ENCODE measurements at places on chromosomes 13 and 19.
A peak's percentile ranks its signal among the peaks of the same experiment; 100 is the strongest.

DNA sequence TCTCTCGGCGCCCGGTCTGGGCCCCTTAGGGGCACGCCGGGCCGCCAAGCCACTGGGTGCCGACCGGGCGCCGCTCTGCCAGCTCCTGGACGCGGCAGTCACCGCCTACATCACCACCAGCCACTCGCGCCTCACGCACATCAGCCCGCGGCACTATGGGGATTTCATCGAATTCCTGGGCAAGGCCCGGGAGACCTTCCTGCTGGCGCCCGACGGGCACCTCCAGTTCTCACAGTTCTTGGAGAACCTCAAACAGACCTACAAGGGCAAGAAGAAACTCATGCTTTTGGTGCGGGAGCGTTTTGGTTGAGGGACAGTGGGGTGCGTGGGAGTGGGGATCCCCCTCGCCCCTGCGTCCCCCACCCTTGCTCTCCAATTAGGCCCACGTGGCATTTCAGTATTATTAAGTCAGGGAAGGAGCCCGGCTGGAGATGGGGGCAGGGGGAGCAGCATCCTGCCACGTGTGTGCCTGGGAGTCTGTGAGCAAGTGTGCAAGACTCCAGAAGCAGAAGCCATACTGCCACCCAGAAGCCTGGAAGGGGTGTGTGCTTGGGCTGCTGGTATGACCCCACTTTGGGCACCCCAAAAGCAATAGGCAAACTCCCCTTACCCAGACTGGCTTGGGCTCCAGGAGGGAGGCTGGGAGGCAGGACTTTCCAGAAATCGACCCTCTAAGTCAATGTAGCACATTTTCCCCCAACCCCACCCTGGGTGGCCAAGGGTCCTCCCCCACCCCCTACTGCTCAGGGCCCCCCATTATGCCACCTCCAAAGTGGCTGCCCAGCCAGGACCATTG is 35.7 kb downstream of the ZSWIM4 start:
- DNase-seq, result no peak

GRCh38 chr19:2016041-2016807 is 710 bp upstream of the BTBD2 start:
- DNase-seq, result peak; percentile 79

GRCh38 chr19:13622766-13623715 is 116.8 kb upstream of the CACNA1A start:
- no peak for DNase-seq

DNA sequence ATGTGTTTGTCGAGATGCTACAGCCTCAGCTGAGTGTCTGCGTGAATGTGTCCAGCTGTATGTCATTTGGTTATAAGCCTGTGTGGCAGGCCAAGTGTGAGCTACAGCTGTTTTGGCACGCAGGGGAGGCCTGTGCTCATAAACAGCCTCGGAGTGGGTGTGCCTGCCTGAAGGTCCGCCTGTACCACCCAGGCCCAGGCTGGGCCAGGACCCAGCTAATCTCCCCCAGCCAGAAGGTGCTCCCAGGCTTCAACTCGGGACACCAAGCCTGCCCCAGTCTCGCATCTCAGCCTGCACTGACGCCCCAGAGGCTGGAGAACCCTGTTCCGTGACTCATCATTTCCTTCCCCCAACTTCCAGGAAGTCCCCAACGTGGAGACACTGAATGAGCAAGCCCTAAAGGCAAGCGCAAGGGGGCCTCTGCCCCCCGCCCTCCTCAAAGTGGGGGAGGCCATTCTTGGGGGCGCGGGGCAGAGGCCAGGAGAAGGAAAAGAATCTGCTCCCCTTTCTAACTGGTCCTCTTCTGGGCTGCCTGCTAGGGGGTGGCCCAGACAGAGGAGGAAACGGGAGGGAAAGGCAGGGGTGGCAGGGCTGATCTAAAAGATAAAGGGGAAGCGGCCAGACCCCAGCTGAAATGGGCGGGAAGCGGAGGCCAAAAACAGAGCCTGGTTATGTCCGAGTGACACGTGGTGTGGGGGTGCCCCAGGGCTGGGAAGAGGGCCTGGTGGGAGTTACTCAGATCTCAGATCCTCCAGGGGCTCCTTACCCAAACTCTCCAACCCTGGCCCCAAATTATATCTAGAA is 2.0 kb downstream of the SLC1A5 start:
- DNase-seq, result peak; percentile 19

- no peak for DNase-seq
Measured at GRCh38 chr13:65727070-65727469, 1503.1 kb downstream of the PCDH9 start.

GRCh38 chr13:105920370-105920769 is 615.1 kb downstream of the EFNB2 start:
- DNase-seq, result no peak

- DNase-seq, result no peak
Measured at GRCh38 chr19:11463391-11463790, 17.5 kb downstream of the ELAVL3 start.

- DNase-seq, result no peak
Measured at GRCh38 chr19:45501730-45502014, 3.4 kb downstream of the PPM1N start.

GRCh38 chr19:41425174-41426115 is 1.7 kb downstream of the B3GNT8 start:
- DNase-seq, result no peak

GRCh38 chr13:102191951-102192502 is 209.8 kb downstream of the FGF14 start:
- no peak for DNase-seq

GRCh38 chr19:40294560-40294959 is 9.4 kb upstream of the AKT2 start:
- no peak for DNase-seq

- no peak for DNase-seq
Measured at GRCh38 chr13:111117289-111117688, 2.2 kb downstream of the ARHGEF7 start.

- DNase-seq, result no peak
Measured at GRCh38 chr19:34366738-34367623, 2.0 kb downstream of the GPI start.

DNA sequence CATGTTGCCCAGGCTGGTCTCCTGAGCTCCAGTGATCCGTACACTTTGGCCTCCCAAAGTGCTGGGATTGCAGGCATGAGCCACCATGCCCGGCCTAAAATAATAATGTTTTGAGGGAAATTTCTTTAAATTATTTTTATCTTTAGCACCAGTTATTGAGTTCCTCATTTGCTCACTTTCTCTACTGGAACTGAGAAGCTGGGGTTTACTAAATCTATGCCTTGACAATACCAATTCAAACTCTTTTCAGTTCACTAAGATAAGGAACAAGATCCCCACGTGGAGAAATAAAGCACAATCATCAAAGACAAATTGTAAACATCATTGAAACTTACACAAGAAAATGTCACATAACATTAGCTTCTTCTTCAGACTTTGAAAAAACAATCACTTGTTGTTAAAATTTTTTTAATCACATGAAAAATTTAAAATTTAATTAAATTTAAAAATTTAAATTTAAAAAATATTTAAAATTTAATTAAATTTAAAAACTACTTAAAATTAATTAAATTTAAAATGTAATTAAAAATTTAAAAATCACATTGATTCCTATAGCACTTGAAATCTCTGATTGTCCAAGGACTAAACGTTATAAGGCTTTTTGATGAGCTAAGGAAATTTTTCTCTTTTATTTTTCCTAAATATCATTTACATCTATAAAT is 25.2 kb upstream of the XPO4 start:
- DNase-seq, result no peak

- DNase-seq, result no peak
Measured at GRCh38 chr19:10878253-10878652, 6.9 kb downstream of the CARM1 start.

GRCh38 chr19:55579766-55580621 is 654 bp downstream of the ZNF579 start:
- DNase-seq, result peak; percentile 9

DNA sequence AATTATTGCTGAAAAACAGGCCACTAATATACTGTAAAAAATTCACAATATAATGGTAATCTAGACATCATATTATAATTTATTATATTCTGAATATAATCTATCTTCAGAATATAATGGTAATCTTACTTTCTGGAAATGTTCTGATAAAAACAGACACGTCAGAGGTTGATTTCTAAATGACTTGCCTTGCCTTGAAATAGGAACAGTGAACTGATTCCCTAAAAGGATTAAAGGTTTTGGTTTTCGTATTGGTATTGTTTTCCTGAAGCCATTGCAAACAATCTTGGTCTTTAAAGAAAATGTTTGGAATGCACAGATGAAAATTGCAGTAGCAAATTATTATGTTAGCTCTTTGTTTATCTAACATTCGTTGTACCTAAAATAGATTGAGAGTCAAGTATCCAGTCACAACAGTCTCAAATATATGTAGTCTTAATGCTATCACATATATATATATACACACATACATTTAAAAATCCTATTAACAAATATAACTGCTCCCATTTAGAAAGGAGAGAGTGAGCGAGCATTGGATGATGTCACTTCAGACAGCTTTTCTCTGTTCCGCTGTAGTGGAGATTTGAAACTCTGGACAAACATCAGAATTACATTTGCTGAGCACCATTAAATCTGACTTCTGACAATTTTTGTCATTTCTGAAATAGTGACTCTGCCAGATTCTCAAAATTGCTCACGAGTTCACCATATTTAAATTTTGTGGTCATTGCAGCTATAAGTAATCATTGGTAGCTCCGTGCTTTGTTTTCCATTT is 1.7 kb downstream of the ITM2B start:
- DNase-seq, result no peak

- DNase-seq, result no peak
Measured at GRCh38 chr13:20616059-20616797, 49.3 kb downstream of the IFT88 start.

GRCh38 chr13:71867131-71867814 is at the start of gene DACH1:
TSS of gene DACH1 (minus strand) at chr13:71867204.
- DNase-seq, result peak; percentile 94

DNA sequence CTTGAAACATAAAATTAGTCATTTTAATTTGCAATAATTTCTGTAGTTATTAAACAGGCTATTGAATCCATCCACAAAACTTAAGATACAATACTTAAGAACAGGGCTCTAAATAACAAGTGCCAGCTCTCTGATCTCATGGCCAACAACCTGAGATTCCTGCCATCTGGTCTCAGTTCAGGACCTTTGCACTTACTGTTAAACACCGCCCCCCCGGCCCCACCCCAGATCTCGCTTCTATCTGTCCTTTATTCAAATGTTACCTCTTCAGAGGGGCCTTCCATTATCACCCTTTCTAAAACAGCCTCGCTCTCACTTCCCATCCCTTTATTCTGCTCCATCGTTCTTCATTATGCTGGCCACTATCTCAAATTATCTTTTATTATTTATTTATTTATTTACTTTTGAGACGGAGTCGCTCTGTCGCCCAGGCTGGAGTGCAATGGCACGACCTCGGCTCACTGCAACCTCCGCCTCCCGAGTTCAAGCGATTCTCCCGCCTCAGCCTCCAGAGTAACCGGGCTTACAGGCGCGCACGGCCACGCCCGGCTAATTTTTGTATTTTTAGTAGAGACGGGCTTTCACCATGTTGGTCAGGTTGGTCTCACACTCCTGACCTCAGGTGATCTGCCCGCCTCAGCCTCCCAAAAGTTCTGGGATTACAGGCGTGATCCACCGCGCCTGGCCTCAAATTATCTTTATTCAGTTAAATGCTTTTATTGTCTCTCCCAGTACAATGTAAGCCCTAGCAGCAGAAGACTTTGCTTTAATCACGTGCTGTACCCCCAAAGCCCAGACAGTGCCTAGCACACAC is 838 bp upstream of the SNRNP70 start:
- DNase-seq, result no peak

DNA sequence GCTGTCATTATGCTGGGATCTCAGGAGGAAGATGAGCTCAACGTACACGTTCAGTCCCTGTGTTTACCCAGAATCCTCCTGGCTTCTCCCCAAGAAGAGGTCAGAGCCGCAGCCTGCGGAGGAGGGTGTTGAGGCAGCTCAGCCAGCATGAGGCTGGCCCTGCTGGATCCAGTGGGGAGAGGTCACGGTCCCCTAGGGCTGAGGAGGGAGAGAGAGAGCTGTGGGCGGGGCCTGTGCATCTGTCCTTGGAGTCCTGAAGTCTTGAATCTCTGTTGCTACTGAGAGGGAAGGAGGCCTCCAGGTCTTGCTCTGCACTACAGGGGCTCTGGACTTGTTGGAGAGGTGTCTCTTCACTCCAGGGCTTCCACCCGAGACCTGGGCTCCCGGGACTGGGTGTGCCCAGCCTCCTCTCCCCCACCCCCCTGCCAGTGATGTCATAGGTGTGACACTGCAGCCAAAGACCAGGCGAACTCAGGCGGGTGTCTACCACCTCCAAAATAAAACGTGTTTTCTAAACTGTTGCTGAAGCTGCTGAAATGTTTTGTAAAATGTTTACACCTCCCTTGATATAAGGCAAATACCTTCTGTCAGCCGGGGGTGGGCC is 77.9 kb upstream of the KCTD15 start:
- no peak for DNase-seq

DNA sequence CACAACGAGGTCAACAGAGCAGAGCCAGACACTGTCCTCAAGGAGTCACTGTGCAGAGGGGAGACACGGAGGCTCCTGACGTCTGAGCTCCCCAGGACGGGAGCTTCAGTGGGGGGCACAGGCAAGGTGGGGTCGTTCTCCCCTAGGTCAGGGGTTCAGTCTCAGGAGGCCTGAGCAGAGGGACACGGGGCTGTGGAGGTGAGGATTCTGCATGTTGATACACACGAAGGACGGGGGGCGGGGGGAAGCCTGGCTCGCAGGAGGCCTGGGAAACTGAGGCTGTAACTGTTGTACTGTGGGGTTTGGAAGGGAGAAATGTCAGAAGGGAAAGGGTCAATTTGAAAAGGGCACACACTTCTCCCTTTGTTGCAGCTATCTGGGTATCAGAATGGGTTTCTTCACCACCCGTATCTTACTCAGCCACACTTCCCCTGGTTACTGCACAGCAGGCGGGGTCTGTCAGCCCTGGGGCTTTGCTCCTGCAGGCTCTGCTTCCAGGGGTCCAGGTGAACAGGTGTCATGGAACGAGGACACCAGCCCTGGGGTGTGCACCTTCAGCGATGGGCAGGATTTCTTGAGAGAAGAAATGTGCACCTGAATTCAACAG is 748 bp upstream of the SIGLEC8 start:
- no peak for DNase-seq

GRCh38 chr13:20518660-20519100 is 7.0 kb downstream of the CRYL1 start:
- no peak for DNase-seq

DNA sequence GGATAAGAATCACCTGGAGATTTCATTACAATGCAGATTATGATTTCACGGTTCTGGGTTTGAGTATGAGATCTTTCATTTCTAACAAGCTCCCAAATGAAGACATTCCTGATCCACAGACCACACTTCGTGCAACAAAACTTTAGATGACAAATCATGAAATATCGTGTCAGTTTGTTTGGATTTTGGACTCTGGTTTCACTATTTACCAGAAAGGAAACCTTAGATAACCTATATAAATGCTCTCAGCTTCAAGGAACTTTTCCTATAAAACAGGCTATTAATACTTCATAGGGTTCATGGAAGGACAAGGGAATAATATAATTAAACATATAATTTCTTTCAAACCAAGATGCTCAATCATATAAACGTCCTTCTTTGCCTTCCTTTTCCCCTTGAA is 930.5 kb upstream of the SLC10A2 start:
- no peak for DNase-seq

DNA sequence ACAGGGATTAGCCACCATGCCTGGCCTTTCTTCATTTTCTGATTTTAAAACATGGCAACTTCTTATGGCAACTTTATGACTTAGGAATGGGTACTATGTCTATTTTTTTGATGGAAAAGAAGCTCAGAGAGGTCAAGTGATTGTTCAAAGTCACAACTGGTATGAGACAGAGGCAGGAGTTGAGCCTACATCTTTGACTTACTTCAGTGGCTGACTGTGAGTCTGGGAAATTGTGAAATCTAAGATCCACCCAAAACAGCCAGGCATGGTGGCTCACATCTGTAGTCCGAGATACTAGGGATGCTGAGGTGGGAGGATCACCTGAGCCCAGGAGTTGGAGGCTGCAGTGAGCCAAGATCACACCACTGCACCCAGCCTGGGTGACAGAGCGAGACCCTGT is 2.4 kb upstream of the ACTL9 start:
- no peak for DNase-seq
